ENCODE measurements at places on chromosomes 1 and 21. TPM values are rescaled to one million over a fixed set of nuclear protein-coding genes. Genes with fewer than 3 reads are reported as not detected.

DNA sequence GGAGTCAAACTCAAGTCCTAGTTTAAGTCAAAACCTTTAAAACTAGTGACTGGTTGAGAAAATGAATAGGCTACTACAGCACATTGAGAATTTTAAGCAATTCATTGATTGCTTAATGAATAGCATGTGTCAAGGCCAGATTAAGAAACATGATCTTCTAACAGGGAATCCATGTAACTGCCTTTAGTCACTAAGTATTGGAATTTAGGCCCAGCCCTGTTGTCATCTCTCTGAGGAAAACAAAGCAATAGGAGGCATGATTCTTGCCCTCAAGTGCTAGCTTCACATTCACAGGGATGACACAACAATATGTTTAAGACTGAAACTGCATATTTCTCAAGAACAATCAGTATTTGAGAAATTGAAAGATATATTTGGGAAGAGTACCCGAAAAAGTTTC is 70.0 kb upstream of the PTGS2 start:
- DNase-seq: no peak

DNA sequence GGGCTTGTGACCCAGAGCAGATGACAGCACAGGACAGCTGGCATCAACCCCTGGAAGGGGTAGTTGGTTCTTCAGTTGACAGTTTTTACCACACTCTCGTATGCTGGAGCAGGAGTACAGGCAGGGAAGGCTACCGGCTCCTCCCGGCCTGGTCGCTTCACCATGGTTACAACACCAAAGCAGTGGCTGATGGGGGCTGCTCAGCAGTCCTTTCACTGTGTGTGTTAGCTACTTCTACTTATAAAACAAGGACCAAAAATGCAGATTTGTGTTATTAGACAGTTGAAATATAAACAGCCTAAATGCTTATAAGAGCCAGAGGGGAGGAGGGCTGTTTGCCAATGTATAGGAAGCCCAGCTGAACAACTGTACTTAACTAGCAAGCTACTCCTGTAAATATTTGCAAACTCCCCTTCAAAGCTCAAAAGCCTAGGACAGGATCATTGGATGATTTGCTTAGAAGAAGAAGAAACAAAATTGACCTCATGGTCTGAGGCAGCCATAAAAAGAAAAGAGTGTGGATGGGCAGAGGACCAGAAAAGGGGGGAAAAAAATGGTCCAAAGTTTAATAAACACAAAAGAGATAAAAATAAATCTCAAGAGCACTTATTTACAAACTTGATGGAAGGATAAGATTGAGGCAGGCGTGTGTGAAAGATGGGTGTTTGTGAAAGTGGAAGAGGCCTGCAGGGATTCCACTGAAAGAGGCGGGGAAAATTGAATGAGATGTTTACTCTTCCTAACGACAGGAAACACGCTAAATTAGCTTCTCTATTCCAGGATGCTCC is 57.1 kb downstream of the TGFB2 start:
- DNase-seq: no peak

GRCh38 chr1:9569267-9569666 is 19.4 kb upstream of the TMEM201 start:
- no peak for DNase-seq

DNA sequence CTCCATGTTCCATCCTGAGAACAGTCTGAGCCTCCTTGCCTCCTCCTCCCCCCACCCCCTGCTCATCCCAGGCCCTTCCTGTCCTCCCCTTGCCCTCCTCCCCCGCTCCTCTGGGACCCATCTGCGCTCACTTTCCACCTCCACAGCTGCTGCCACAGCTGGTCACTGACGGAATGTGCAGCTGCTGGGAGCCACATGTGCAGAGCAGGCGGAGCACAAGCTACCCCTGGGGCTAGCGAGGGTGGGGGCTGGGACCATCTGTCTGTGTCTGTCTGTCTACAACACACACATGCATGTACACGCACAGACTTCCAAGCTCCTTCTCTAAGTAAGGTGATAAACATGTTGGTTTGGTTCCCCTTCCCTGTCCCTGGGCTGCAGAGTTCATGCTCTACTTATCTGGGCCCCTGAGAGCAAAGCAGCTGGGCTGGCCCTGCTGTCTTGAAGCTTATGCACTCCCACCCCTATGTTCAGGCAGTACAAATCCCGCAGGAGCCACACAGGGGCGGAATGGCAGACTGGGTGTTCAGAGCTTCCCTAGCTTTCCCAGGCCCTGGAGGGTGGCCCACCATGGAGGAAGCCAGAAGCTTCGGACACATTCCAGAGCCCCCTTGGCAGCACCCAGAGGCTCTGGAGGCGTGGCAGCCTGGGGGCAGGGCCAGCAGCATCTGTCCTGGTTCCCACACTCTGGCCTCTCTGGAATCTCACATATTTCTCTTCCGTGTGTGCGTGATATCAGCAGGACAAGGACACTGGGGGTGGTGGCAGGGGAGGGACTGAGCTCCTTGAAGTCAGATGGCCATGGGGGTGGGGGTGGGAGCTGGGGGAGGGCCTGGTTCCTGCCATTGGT is 7.0 kb upstream of the HEYL start:
- peak; percentile 87 for DNase-seq

- no peak for DNase-seq
These were observed 23.8 kb upstream of the LRRC8C start for GRCh38 chr1:89608984-89609725.

DNA sequence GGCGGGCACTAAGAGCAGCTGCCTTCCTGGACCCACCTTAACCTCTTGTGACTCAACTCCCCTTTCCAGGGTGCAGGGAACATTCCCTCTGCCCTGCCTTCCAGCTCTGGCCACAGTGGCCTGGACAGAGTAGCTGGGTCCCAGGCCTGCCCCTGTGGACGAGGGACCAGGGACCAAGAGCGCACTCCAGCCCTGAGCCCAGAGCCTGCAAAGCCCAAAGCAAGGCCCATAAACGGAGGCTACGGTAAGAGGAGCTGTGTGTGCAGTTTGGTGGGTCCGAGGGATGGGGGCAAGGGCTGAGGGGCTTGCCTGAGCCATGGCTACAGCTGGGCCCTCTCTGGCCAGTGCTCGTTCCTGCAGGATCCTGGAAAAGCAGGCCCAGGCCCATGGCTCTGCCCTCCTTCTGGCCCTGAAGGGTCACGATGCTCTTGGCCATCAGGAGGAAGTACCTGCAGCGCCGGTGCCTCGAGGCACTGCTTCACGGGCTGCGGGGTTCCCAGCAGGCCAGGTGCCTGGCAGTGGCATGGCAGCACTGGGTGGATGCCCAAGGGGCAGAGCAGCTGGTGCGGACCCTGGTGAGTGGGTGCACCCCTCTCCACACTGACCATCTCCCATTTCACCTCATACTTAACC is 17.8 kb downstream of the MTHFR start:
- DNase-seq: no peak

DNA sequence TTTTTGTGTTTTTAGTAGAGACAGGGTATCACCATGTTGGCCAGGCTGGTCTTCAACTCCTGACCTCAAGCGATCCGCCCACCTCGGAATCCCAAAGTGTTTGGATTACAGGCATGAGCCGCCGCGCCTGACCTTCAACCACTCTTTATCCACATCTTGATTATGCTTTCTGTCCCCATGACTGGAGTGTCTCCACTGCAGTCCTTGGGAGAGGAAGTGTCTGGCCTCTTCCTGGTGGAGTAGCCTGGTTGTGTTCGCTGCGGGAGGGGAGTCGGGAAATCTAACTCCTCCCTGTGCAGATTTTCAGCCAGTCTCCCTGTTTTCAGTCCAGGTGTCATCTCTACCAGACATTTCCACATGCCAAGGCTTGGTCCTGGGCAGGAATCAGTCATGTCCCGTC is 9.7 kb downstream of the KISS1 start:
- DNase-seq: no peak

- no peak for DNase-seq
These were observed 3.8 kb downstream of the CDC42SE1 start for GRCh38 chr1:151055581-151055980.

- DNase-seq: no peak
These were observed 126.8 kb downstream of the RGS21 start for GRCh38 chr1:192443616-192444015.

DNA sequence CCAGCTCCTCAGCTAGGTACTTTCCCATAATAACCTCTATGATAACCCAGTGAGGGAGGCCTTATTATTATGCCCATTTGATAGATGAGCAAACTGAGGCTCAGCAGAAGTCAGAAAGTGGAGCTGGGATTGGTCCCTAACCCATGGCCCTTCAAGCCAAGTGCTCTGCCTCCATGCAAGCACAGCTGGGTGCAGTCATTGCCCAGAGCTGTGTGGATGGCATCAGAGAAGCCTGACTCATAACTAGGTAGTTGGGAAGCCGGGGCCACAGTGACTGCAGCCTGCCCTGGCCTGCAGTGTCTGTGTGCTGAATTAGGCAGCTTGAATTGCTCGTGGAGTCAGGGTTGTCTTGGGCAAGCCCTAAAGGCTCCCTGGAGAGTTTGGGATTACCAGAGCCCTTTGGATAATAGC is 89.9 kb upstream of the SLC2A1 start:
- no peak for DNase-seq

DNA sequence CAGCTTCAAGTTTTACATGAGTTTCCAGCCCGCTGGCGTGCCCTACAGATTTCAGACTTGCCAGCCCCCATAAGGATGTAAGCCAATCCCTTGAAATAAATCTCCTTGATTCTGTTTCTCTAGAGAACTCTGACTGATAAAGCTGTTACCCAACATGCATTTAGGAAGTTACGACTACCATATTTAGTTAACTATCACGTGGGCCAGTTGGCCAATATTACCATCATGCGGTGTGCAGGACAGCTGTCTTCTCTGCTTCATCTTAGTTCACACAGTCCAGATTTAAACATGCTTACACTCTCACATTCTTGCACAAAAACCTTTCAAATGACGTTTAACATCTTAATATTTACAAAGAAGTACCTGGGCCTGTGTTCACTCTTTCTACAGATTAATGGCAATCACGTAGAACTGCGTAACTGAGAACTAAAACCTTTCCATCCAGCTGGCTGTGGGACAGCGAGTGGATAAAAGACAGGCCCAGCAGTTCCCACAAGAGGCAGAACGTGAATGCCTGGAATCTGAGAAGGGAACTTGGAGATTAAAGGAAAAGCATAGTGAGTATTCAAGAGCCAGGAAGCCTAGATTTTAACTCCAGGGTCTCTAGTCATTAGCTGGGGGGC is 20.8 kb downstream of the FAM177B start:
- DNase-seq: peak; percentile 69

- DNase-seq: no peak
These were observed 39.1 kb upstream of the NHLH2 start for GRCh38 chr1:115879977-115880376.

DNA sequence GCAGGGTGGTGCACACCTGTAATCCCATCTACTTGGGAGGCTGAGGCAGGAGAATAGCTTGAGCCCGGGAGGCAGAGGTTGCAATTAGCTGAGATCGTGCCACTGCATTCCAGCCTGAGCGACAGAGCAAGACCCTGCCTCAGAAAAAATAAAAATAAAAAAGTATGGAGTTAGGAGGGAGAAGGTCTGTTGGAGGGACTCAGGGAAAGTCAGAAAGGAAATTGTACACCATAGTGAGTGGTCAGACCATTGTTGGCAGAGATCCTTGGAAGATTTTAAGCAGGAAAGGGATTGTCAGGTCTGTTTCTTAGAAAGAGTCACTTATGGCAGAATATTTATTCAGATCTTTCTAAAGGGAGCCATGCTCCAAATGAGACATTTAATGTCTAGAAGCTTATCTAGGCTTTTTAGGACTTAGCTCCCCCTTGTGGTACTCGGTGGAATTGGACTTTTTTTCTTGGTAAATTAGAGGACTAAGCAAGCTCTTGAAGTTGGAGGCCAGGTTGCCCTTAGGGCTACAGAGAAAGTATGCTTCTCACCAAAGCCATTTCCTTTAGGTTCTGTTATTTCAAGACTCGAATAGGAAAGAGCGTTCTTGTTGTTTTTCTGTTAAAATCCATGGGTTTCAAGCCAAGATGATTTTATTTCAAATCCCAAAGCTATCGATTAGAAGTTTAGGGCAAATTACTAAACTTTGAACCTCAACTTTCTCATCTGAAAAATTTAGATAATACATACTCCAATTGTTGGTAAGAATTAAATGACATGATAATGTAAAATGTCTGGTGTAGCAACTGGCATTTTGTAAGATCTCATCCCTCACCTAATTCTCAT is 16.5 kb downstream of the MIA3 start:
- DNase-seq: no peak

- DNase-seq: peak; percentile 4
These were observed 57.9 kb upstream of the EDN2 start for GRCh38 chr1:41542196-41542930.

- no peak for DNase-seq
These were observed 223.9 kb downstream of the DUSP10 start for GRCh38 chr1:221517961-221518360.

GRCh38 chr1:115098979-115099692 is 9.8 kb upstream of the TSPAN2 start:
- peak; percentile 58 for DNase-seq

- DNase-seq: no peak
These were observed 44.2 kb downstream of the SMYD2 start for GRCh38 chr1:214324896-214325800.

GRCh38 chr1:21184276-21184675 is 7.6 kb upstream of the EIF4G3 start:
- DNase-seq: no peak

The WNT2B gene
- 45.3 TPM for total RNA-seq

The LMX1A gene
- not detected for total RNA-seq

The TESK2 gene
- total RNA-seq: 7.5 TPM

The PLA2G2F gene
- total RNA-seq: not detected

The FAAH gene
- 40.2 TPM for total RNA-seq

The CD53 gene
- 16.6 TPM for total RNA-seq

The MROH9 gene
- not detected for total RNA-seq
